ENCODE measurements at places on chromosomes 7 and 10. TPM values are rescaled to one million over a fixed set of nuclear protein-coding genes. Genes with fewer than 3 reads are reported as not detected.

DNA sequence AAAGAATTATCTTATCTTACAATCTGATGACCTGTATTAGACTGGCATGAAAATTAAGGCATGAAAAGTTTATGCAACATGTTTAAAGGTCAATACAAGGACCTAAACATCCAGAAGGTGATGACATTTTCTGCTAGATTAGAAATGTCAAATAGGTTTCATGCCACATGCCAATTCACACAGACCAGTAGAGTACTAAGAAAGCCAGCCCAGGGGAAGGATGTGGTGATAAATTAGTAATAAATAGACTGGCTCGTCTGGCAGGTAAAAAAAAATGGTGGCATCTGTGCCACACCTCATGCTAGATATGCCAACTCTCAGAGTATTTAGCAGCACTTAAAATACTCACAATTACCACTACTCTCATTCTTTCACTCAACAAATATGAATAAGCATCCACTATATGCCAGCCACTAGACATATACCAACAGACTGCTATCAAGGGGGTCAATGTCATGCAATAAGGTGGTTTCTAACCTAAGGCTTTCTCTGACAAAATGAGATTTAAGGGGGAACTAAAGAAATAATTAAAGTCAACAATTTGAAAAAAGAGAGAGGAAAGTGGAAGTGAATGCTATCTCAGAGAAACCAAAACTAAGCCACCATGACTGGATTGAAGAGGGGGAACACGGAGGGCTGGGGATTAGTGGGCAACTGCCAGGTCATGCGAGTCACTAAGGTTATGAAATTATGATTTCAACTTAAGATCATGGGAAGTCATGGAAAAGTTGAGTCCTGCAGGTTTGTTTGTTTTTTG, 83.5 kb downstream of the SGMS1 start:
- no peak for ATAC-seq

DNA sequence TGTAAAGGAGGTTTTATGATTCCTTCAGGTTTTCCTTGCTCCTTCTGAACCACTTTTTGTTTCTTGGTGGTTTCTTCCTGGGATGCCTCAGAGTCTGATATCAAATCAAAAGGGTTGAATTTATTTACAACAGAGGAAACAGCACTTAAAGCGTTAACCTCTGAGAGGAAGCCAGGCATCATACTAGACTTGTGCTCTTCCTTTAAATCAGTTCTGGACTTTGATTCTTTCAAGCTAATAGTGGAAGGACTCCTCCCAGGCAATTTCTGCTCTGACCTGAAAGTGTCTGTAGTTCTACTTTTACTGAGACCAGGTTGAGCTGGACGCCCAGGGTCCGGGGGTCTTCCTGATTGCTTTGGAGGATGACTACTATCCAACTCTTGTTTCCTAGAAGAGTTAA, 6.7 kb downstream of the PCLO start:
- ATAC-seq: no peak

The SDHAF3 gene
- total RNA-seq: 7.4 TPM

The RASSF4 gene
- 27.2 TPM for total RNA-seq

The RNF32 gene
- total RNA-seq: 0.67 TPM

DNA sequence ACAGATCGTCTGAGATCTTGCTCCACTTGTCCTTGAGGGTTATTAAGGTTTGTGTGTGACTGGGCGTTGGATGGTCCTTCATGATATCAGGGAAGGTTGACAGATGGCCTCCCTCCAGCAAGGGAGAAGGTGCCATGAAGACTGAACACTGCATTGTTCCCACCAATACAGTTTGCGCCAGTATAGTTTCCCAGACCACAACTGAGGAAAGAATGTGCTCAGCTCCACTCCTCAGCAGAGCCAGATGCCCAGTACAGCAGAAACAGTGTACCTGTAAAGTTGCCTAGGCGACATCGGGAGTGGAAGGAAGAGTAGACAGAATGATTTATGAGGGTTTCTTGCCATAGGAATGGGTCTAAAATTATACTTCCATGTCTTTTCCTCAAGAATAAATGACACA, 137.5 kb downstream of the ST7 start:
- ATAC-seq: no peak

The CYP26A1 gene
- not detected for total RNA-seq

The APBB1IP gene
- total RNA-seq: 6.8 TPM

The TMEM176B gene
- total RNA-seq: 18.2 TPM

DNA sequence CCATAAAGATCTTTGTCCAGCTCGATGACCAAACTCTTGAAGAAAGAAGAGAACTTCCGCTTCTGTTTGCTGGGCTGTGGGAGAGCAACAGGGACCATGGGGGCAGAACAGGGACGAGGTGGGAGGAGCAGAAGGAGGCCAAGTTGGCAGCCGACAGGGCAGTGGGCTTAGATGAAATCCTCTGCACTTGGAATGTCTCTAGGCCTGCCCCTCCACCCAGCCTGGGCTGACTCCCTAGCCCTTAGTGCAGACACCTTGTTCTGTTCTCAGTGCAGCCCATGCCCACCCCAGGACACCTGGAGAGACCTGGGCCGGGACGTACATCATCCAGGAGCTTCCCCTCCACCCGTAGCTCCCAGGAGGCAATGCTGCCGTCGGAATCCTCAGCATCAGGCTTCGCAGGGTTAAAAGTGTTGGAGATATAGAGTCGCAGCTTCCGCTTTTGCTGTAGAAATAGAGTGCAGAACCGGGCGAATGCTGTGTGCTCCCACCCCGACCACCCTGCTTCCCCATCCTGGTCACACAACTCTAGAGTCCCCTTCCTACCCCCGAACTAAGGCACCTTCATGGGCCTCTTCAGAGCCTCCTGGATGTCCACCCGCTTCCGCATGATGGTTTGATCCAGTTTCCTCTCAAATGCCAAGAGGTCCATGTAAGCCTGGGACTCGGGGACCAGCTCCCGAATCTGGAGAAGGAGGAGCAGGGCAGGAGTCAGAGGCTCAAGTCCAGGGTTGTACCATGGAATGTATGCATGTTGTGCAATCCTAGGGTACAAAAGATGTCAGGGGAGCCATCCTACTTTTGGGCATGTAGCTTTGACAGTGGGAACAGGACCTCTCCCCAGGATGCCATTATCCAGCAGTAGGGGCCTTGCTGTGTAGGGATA, 6.1 kb downstream of the SMARCD3 start:
- no peak for ATAC-seq

DNA sequence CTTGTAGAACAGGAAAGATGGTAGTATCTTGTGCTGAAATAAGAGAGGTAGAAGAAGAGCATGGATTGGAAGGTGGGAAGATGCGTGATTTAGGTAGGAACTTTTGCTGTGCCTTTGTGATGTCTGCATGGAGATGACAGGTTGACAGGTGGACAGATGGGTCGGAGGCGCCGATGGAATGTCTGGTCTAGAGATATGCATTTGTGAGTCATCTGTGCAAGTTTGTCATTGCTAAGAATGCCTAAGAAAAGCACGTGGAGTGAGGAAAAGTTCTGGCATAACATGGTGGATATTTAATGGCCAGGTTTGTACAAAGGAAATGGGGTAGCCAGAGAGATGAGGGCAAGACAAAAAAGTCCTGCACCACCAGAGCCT, 76.0 kb upstream of the ARMC3 start:
- ATAC-seq: no peak

DNA sequence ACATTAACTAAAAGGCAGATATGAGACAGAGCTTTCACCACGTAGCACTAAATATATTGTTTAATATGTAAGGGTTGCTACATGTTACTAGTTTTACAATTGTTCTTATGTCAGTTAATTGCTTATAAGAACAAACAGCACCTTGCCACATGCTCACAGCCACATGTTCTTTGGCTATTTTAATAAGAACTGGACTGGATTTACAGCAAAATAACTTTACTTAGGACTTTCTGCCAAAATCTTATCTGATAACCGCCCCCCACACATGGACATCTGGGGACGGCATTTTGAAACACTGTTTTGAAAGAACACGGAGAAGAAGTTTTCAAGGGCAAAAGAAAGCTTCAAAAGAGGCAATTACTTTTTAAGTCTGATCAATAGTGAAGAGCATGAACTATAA, 45.3 kb downstream of the JAZF1 start:
- no peak for ATAC-seq

DNA sequence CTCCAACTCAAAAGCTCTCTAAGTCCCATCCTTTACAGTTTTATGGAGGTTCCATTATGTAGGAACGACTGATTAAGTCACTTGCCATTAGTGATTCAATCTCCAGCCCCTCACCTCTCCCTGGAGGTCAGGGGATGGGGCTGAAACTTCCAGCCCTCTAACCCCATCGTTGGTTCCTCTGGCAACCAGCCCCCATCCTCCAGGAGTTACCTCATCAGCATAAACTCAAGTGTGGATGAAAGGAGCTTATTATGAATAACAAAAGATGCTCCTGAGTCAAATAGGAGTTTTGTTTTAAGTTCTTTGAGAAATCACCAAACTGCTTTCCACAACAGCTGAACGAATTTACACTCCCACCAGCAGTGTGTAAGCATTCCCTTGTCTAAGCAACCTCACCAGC, 494.3 kb upstream of the AUTS2 start:
- no peak for ATAC-seq

GRCh38 chr7:70539205-70539604, 592.7 kb upstream of the GALNT17 start:
- ATAC-seq: no peak

The CALN1 gene
- 0.04 TPM for total RNA-seq

GRCh38 chr7:88156356-88156755, 63.5 kb downstream of the SRI start:
- no peak for ATAC-seq

DNA sequence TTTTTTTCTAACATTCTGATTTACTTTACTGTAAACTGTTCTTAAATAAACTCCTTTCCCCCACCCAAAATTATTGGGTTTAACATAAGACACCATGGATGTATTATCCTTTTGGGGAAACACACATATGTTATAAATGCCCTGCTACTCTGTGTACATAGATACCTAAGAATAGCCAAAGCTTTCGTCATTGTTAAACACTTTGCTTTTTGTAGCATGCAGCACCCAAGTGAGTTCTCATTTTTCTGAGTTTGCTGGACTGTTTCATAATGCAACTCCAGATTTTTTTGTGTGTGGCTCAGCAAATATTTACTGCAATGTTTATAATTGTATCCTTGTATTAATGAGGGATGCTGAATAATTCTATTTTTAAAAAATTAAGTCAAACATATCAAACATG, 86.9 kb downstream of the VTI1A start:
- no peak for ATAC-seq

GRCh38 chr7:151704960-151705635, 171.8 kb downstream of the PRKAG2 start:
- peak; percentile 6 for ATAC-seq

GRCh38 chr10:123573236-123574108, 92.7 kb upstream of the GPR26 start:
- ATAC-seq: no peak

DNA sequence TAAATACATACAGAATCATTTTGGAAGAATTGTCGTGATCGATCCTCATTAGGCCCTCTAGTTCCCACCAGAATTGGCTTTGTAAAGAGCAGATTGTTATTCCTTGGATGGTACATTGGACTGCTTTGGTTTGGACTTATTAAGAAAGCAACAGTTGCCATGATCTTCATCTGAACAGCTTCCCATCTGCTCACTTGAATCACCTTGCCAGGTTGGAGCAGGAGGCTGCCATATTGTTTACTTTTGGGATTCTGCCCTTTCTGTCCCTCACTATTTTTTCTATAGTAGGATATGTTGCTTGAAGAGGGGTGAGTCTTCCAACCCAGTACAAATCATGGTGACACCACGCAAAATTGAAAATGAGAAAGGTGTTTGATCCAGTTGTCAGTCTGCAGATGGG, 199.6 kb downstream of the TCF7L2 start:
- ATAC-seq: no peak

DNA sequence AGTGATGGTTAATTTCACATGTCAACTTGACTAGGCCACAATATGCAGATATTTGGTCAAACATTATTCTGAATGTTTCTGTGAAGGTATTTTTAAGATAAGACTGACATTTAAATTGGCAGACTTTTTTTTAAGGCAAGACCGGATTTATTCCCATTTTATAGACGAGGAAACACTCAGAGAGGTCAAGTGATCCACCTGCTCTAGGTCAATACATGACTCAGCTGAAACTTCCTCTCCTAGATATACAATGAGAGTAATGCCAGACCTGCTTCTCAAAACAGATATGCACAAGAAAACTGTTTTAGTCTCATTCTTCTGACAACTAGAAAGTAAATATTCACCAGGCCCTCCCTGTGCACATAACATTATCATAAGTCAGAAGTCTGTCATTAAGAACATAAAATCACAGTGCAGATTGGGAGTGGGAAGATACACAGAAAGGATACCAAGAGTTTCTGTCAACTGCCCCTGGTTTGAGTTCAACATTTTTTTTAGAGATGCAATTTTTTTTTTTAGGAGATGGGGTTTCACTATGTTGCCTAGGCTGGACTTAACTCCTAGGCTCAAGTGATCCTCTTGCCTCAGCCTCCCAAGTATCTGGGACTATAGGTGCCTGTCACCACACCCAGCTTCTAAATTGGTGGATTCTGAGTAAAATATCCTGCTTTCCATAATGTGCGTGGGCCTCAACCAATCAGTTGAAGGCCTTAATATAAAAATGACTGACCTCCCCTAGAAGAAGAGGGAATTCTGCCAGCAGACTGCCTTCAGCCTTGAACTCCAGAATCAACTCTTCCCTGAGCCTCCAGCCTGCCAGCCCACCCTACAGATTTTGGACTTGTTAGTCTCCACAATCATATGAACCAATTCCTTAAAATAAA, 121.4 kb downstream of the ZFAND4 start:
- ATAC-seq: no peak

DNA sequence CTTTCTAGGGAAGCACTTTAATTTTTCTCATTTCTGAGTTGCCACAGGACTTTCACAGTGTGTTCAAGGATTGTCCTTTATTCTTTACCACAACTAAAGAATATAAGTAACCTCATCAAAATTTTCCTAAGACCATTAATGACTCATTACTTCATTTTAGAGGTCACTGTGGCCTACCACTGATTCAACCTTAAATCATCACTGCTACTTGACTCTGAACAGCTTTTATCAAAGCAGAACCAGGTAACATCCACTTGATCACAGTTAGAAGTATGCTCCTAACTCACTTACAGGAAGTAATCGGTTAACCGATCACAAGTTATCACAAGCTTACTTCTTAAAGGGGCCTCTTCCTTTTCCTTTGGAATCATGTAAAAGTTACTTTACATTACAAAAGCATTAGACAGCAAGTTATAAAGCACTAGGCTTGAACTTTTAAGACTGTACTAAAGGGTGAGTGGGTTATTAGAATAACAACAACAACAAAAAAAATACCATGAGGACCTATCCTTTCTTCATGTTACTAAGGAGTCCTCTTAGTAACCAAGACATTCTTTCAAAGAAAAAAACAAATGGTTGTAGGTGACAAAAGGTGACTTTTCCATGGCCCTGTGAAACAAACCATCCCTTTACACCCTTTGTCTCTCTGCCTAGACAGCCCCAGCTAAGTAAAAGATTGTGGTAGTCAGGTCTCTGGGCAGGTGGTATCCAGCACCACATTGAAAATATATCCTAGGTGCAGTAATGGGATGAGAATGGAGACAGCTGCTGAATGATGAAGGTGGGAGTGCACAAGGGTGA, 40.0 kb upstream of the PDK4 start:
- no peak for ATAC-seq

DNA sequence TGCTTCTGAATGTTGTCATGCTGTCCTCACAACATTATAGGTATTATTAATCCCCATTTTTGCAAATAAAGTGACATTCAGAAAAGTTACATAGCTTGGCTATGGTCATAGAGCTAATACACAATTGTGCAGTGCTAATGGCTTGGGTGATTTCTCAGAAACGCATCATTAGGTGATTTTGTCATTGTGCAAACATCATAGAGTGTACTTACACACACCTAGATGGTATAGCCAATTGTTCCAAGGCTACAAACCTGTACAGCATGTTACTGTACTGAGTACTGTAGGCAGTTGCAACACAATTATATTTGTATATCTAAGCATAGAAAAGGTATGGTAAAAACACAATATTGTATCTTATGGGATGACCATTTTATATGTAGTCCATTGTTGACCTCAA, 91.0 kb downstream of the BTAF1 start:
- no peak for ATAC-seq

Measured in gastroesophageal sphincter (tissue), 4 donors.